ENCODE measurements at places on chromosomes 1 and 21.
A peak's percentile ranks its signal among the peaks of the same experiment; 100 is the strongest.

- no peak for DNase-seq
Measured at GRCh38 chr21:40186045-40186444, 318.8 kb downstream of the PCP4 start.

- DNase-seq, result peak; percentile 87
Measured at GRCh38 chr1:184160236-184160635, 108.7 kb downstream of the TSEN15 start.

- DNase-seq, result no peak
Measured at GRCh38 chr1:10776190-10776905, 20.1 kb downstream of the CASZ1 start.

- peak; percentile 71 for DNase-seq
Measured at GRCh38 chr21:21165063-21165645, 166.9 kb downstream of the NCAM2 start.

GRCh38 chr1:231571904-231572303 is 43.4 kb downstream of the TSNAX start:
- no peak for DNase-seq

DNA sequence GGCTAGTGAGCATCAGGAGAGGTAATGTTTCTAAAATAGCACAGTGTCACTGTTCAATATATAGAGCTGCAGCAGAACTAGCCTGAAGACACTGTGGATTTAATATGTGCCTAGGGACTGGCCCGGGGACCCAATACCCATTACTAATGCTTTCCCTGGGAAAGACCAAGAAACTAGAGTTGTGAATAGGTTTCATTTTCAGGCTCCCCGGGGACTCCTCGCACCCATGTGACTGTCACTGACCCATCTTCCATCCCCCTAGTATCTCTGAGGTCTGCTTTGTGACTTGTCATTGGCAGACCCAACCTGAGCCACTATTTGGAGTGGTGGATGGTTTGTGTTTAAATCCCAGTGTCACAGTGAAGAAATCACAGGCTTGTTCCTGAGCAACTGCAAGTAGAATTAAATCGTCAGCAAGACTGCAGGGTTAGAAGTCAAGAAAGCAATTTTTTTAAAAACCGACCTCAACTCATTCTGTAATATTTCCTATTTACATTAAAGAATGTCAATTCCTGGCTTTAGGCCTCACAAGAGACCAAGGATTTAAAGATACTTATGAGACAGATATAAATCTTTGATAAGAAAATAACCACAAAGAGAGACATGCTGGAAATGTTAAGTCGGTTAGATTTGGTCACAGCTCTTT is 130.0 kb upstream of the TNR start:
- no peak for DNase-seq

DNA sequence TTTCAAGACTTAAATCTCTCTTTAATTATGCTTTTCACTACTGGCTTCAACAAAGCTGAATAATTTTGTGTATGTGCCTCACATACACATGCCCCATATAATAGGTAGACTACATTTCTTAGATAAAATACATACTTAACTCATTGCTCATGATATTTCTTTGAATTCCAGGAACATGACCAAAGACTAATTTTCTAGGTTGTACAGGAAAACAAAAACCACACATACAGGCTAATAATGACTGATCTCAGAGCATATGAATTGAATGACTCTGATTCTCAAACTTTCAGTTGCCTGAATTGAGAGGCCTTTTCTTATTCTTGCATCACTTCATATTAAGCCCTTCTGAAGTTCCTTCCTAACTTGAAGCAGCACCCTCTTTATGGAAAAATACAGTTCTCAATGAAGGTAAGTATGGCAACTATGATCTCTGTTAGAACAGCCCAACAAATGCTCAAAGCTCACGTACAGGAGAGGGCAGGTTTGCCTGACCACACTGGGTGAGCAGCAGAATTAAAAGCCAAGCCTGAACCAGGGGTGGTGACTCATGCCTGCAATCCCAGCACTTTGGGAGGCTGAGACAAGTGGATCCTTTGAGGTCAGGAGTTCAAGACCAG is 22.6 kb upstream of the UAP1 start:
- peak; percentile 76 for DNase-seq

DNA sequence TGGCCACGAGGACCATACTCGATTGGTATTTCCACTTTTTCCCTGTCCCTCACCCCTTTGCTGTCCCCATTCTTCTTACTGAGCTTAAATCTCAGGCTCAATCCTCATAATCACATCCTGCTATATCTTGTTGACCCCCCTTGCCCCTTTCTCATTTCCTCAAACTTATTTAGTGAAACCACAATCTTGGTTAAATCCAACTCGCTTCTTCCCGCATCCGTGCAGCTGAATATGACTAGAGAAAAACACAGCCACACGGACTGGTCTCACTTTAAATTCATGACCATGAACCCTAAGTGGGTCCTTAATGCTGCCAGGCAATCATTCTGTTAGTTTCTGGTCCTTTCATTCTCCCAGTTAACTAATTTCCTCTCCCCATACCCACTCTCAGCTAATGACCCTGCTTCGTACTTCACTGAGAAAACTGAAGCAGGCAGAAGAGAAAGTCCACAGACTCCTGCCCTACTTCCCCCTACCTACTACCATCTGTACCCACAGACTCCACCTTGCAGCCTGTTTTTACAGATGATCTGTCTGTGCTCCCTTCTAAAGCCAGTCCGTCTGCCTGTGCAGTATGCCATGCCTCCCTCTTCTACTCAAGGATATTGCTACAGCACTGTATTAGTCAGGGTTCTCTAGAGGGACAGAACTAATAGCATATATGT is 96.8 kb upstream of the LMO4 start:
- DNase-seq, result no peak

GRCh38 chr1:222914861-222915632 is 100.2 kb downstream of the DISP1 start:
- no peak for DNase-seq

DNA sequence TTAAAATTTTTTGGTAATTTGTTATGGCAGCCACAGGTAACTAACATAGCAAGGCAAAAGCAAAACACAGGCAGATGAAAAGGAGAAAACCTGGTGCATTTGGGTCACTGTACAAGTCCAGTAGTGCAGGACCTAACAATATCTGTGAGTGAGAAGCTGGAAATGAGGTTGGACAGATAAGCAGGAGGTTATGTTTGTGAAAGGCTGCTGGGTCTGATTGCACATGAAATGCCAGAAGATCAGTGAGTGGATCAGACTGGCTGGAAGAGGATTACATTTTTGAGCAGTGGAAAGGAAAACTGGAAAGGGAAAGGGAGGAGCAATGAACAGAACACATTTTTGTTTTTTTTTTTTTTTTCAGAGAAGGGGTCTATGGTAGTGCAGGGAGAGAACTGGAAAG is 73.6 kb downstream of the CYYR1 start:
- no peak for DNase-seq

- peak; percentile 76 for DNase-seq
Measured at GRCh38 chr21:34073032-34073748, at the start of the genes MRPS6 and SLC5A3. TSS of gene MRPS6 (plus strand) at chr21:34073578. CDS start at chr21:34073701, 123 bp downstream. TSS of gene SLC5A3 (plus strand) at chr21:34073578. CDS start at chr21:34095199, 21,621 bp downstream.

DNA sequence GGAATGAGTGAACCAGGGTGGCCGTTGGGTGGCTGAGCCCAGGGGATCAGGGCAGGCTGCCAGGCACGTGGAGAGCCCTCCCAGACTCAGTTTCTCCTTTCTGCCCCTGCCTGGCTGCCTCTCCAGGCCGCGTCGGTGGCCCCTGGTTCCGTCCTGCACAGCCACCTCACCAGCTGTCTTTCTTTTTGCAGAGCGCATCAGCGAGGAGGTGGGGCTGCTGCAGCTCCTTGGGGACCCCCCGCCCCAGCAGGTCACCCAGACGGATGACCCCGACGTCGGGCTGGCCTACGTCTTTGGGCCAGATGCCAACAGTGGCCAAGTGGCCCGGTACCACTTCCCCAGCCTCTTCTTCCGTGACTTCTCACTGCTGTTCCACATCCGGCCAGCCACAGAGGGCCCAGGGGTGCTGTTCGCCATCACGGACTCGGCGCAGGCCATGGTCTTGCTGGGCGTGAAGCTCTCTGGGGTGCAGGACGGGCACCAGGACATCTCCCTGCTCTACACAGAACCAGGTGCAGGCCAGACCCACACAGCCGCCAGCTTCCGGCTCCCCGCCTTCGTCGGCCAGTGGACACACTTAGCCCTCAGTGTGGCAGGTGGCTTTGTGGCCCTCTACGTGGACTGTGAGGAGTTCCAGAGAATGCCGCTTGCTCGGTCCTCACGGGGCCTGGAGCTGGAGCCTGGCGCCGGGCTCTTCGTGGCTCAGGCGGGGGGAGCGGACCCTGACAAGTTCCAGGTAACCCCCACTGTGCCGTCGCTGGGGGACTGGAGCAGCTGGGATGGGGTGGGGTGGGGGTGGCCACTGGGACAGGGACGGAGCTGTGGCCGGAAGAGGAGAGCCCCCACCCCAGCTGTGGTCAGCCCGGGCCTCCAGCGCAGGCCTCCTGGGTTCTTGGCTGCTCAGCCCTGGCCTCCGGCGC is 63.3 kb downstream of the COL18A1 start:
- no peak for DNase-seq

- DNase-seq, result peak; percentile 16
Measured at GRCh38 chr1:8497210-8497819, 179.4 kb downstream of the SLC45A1 start.

- no peak for DNase-seq
Measured at GRCh38 chr1:192518700-192519099, 56.9 kb upstream of the RGS1 start.

DNA sequence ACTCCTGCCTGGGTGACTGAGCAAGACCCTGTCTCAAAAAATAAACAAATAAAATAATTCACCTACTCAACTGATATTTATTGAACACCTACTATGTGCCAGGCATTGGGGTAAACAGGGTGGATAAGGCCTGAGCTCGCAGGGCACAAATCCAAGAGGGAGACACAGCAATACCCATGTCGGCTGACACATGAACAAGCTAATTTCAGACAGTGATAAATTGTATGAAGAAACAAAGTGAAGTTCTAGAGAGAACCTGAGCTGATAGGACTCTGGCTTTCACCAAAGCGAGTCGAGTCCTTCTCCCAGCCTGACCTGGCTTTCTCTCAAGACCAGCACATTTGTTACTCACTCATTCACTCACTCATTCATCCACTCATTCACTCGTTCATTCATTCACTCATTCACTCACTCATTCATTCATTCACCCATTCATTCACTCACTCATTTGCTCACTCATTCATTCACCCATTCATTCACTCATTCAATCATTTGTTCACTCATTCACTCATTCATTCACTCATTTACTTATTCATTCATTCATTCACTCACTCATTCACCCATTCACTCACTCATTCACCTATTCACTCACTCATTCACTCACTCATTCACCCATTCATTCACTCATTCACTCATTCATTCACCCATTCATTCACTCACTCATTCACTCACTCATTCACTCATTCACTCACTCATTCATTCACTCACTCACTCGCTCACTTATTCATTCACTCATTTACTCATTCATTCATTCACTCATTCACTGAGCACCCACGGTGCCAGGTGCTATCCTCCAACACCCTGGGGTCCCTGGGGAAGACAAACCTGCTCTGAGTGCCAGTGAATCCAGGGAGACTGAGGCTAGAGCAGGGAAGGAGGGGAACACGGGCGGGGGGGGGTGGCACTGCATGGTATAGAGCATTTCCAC is 37.4 kb upstream of the CASZ1 start:
- DNase-seq, result peak; percentile 16

DNA sequence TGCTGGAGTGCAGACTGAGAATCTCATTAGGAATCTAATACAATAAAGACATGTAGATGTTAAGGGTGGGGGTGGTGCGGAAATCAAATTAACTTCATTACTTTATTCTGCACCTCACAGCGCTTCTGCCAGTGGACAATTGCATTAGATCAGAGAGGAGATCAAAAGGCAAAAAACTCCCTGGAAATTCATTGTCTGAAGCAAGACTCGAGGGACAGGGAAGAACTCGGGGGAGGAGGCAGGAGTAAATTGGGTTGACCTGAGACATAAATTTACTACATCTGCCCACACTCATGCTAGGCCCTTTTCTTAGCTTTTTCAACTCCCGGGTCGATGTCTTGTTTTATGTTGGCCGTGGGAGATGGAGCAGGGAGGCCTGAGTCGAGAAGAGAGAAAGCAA is 315.4 kb downstream of the SPATA17 start:
- DNase-seq, result no peak

DNA sequence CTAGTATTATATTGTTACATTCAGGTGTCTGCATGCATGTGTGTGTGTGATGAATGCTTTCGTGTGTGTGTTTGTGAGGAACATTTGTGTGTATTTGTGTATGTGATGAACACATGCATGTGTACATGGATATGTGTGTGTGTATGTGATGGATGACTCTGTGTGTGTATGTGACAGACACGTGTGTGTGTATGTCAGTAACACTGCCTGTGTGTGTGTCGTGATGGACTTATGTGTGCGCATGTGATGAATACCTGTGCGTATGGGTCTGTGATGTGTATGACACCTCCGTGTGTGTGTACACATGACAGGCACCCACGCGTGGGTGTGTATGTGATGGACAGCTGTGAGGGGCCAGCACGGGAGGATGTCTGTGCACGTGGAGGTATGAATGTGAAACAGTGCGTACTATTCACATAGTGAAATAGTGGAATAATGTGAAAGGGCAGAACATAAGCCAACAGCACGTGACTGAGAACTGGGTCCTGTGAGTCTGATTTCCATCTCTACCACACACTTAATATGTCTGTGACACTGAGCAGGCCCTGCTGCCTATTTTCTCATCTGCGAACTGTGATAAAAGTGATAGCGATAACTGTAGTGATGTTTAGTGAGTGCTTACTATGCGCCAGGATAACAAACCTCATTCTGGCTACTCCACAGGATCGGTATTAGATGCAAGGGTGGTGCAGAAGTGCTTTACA is 41.8 kb upstream of the CSF3R start:
- no peak for DNase-seq

GRCh38 chr21:31780944-31781343 is 49.0 kb upstream of the SCAF4 start:
- no peak for DNase-seq

DNA sequence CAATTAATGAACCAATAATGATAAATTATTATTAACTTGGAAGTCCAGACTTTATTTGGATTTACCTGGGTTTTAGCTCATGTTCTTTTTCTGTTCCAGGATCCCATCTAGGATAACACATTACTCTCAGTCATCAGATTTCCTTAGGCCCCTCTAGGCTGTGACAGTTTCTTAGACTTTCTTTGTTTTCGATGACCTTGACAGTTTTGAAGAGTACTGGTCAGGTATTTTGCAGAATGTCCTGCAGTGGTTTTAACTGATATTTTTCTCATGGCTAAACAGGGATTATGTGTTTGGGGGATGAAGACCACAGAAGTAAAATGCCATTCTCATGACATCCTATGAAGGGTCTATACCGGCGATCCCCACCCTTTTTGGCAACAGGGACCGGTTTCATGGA is 144.0 kb downstream of the NAV1 start:
- DNase-seq, result no peak

- no peak for DNase-seq
Measured at GRCh38 chr1:209748620-209749019, 7.2 kb upstream of the TRAF3IP3 start.

- DNase-seq, result no peak
Measured at GRCh38 chr1:207396168-207396746, 57.9 kb upstream of the CR2 start.

GRCh38 chr1:100428160-100428559 is 75.9 kb downstream of the CDC14A start:
- no peak for DNase-seq

GRCh38 chr1:220828950-220829586 is 42.4 kb downstream of the MTARC1 start:
- DNase-seq, result no peak

- DNase-seq, result no peak
Measured at GRCh38 chr1:219374046-219374566, 200.4 kb downstream of the LYPLAL1 start.

Data from RPMI7951 (cell line).